Hematopoietic multipotent progenitor cell (in vitro differentiated cells): ENCODE measurements at places on chromosomes 6 and 20.

- DNase-seq, result peak; percentile 56
Measured at GRCh38 chr6:79630883-79631692, at the start of gene SH3BGRL2. Gene SH3BGRL2 (plus strand): TSS chr6:79631329. CDS start chr6:79631462, 133 bp downstream.

DNA sequence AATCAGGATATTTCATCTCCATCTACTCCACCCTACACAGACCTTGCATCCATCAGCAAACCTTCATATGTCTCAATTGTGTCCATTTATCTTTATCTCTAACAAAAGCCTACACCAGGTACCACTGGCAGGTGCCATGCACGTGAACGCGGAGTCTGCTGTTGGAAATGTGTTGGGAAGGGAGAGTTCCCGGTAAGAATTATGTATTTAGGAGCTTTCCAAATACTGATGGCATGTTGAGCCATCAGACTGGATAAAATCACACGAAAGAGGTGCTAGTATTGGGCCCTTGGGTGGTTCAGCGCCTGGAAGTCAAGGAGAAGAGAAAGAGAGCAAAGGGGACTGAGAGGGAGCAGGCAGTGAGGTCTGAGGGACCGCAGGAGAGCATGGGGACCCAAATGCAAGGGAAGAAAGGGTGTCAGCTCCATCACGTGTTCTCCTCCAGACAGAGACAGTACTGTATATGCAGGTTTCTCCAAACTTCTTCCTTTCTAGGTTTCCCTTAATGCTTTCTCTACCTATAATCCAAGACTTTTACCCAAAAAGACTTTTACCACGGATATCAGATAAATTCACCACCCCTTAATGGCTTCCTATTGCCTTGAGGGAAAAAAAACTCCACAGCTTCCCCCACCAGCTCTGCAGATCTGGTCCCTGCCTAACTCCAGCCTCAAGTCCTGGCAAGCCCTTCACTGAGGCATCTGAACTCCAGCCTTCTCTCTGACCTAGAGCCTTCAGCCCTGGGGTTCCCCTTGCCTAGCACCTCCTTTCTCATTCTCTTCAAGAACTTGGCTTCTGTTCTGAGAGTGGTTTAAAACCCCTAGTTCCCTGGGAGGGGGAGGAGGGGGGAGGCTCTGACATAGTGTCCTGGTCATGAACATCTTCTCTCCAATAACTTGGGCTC lies 4.8 kb upstream of the ZNF217 start:
- no peak for DNase-seq

- DNase-seq, result no peak
Measured at GRCh38 chr6:30127238-30128093, 8.5 kb upstream of the TRIM40 start.

DNA sequence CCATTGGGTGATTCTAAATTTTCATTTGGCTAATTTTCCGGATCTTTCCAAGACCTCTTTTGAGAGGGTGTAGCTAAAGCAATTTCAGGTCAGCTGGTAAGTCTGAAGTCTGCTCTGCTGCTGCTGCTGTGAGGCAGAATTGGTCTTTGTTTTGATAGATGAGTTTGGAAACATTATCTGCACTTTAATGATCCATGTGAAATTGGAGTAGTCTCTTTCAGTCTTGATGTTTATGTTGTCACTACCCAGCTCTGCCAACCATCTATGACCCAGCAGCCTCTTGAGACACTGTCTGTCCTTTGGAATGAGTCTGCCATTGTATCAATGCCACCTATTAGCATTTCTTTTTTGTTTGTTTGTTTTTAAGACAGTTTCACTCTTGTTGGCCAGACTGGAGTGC lies 44.1 kb downstream of the TXNDC5 start:
- no peak for DNase-seq

- no peak for DNase-seq
Measured at GRCh38 chr6:143696664-143697000, 18.9 kb downstream of the PHACTR2 start.
